ENCODE measurements at places on chromosomes 12 and 14.

DNA sequence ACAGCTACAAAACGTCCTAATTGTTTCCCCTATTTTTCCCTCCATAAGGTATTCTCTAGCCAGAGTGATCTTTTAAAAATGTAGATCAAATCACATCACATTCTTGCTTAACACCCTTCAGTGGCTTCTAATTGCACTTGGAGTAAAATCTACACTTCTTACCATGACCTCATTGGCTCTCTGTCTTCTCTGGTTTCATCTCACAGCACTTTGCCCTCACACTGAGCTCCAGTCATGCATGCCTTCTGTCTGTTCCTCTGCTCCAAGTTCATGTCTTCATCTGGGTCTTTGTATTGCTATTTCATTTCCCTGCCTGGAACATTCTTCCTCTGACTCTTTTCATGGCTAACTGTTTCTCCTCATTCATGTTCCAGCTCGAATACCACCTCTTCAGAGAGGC is 220.4 kb upstream of the GARIN6 start:
- no peak for DNase-seq

- DNase-seq: peak; percentile 40
Observed at GRCh38 chr12:65868133-65868705, 43.9 kb downstream of the HMGA2 start.

DNA sequence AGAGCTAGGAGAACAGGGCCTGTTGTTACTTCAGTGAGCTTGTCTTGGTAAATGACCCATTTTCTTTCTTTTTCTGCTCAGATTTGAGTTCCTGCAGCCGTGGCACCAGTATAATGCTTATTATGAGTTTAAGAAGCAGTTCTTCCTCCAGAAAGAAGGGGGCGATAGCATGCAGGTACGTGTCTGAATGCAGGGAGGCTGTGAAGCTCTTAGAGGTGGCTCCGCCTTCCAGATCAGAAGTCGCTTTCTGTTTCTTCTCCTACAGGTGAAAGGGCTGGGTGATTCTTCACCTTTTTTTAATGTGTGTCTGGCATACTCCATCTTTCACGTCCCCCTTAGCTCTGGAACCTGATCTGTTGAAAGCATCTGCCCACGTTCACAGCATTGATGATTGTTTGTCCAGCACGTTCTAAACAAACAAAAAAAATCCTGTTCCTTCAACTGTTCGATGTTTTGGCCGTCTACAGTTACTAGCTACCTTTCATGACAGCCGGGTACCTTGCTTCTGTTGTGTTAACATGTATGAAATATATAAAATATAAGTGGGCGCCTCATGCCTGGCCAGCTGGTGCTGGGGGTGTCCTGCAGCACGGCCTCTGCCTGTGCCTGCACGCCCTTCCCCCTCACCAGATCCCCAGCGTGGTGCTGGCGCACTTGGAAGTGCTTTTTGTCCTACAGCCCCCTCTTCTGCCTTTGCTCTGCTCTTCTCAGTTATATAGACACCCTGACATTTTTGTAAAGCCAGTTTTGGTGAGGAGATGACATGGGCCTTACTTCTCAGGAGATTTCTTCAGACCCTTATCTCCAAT is 44.6 kb downstream of the SFSWAP start:
- no peak for DNase-seq

DNA sequence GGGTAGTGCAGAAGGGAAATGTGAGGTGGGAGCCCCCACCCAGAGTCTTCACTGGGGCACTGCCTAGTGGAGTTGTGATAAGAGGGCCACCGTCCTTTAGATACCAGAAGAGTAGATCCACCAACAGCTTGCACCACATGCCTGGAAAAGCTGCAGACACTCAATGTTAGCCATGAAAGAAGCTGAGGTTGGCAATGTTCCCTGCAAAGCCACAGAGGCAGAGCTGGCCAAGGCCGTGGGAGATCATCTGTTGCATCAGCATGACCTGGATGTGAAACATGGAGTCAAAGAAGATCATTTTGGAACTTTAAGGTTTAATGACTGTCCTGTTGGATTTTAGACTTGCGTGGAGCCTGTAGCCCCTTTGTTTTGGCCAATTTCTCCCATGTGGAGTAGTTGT is 468.4 kb upstream of the FOXG1 start:
- no peak for DNase-seq

GRCh38 chr12:92549516-92549915 is 153.3 kb upstream of the PLEKHG7 start:
- DNase-seq: no peak

DNA sequence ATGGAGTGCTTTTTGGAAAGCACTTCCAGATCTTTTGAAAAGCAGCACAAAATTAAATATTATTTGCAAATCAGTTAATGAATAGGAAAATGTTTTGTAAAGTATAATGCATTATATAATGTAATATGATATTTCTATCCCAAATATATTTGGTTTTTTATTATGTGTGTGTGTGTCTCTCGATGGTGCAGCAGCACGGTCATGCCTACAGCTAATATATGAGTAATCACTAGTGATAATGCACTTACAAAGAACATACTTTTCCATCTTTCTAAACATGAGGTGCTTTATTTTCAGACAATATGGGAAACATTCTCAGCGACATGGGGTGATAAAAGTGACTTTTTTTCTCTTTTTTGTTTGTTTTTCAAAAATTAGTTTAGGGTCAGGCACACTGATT is 1.3 kb upstream of the EEA1 start:
- DNase-seq: no peak

GRCh38 chr14:96149131-96149530 is 55.5 kb upstream of the BDKRB2 start:
- no peak for DNase-seq

GRCh38 chr12:108103517-108103916 is 25.6 kb upstream of the WSCD2 start:
- no peak for DNase-seq

DNA sequence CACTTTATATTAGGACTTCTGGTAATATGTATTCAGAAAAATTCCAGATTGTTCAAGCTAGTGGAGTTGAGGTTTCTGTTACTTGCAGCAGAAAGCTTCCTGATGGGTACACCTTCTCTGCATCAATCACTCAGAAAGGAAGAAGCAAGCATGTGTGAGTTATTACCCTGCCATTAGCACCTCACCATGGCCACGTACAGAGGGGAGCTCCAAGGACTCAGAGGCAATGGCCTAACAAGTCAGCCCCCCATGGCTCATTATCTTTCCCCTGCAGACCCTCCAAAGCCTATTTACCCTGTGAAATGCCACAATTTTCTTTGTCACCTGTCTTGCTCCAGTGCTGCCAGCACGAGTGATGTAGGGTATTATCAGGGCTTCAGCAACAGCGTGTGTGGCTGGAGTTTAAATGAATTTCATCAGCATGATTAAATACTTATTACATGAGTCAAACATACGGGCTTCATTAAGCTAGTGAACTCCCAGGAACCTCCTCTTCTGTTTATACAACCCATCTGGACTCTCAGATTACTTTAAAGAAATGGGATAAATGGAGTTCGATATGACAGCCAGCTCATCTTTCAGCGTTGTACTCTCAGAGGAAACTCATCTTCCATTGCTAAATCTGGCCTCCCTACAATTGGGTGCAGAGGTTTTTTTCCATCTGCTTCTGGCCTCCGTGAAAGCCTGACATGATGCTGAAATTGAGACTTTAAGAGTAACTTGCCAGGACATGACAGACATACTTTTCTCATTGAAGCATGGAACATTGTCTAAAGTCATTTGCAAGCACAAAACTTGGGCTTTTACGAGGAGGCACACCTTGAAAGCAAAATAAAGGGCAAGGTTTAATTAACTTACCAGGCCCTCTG is 135.9 kb downstream of the TMEM30B start:
- peak; percentile 99 for DNase-seq

DNA sequence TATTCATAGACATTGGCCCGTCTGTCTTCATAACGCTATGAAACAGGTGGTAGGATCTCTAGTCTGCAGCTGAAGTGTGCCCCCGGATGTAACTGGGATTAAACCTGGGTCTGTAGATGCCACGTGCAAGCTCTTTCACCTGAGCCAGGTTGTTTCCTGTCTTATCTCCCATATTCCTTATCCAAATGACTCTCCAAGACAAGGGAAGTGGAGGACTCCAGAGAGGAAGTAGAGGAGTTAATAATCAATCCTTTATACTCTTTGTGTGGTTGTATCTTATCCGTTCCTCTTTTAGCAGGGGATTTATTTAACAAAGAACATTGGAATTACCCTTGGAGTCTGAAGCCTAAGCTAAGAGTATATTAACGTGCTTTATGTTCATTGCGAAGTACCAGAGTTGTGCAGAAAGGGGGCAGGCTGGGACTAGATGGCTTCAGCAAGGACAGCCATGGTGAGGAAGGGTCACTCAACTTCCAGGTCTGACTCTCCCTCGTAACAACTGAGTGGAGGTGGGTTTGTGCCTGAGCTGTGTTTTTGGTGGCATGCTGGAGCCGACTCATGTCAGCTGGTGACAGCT is 82.8 kb downstream of the RIN3 start:
- no peak for DNase-seq

GRCh38 chr14:54902143-54902520 is 494 bp downstream of the GCH1 start:
- peak; percentile 70 for DNase-seq

GRCh38 chr14:50025776-50026175 is 90.6 kb downstream of the VCPKMT start:
- peak; percentile 34 for DNase-seq

GRCh38 chr12:123748661-123749060 is 13.4 kb upstream of the DNAH10 start:
- DNase-seq: no peak

DNA sequence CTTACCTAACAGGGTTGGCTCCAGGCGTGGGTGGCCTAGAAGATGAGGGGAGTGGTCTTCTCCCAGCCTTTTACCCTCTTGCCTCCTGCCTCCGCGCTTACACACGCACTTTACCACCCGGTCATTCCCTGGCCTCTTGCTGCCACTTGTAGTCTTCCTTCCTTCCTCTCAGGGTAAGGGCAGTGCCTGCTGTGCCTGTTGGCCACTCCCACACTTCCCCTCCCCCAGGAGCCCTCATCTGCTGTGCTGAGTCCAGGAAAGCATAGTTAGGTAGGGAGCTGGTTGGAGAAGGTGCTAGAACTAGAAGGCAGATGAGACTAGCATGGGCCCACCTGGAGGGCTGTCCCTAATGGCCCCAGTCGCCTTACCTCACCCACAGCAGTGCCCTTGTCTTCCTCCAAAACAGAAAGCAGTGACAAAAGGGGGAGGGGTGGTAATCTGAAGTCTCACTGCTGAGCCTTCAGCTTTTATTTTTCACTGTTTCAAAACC is 54.3 kb upstream of the SRSF5 start:
- DNase-seq: peak; percentile 59

GRCh38 chr12:122724641-122725243 is 5.9 kb downstream of the HCAR1 start:
- no peak for DNase-seq

DNA sequence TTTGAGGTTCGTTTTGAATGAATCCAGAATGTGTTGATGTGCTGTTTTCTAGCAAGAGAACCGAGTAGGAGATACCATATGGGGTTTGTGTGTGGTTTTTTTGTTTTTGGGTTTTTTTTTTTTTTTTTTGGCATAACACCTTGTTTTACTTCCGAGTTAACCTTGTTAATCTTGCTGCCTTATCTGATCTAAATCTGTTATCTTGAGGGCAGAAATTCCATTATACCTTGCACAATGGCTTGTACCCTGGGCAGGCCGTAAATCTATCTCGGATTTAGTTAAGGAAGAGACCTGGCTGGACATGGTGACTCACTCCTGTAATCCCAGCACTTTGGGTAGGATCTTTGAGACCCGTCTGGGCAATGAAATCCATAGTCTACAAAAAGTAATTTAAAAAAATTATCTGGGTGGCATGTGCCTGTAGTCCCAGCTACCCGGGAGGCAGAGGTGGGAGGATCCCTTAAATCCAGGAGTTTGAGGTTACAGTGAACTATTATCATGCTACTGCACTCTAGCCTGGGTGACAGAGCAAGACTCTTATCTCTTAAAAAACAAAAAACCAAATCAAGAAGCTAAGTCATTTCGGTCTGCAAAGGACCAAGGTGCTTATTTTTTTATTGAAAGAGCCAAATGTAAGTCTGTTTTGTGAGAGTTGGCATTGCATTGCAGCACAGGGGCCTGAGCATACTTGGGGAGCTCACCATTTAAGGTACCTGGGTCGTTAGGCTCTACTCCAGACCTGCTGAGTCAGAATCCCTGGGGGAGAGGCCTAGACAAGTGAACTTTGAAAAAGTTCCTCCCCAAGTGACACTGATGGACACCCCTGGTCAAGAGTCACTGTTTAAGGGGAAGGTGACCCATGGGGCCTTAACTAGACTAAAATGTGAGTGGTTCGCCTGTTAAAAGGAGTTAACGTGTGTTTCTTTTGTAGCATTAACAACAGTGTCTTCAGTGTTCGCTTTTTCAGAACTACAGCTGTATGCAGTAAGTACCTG is 6.7 kb downstream of the DLST start:
- DNase-seq: no peak

- DNase-seq: peak; percentile 54
Observed at GRCh38 chr12:32390572-32391219, 8.7 kb upstream of the FGD4 start.

- DNase-seq: no peak
Observed at GRCh38 chr14:22822016-22822570, 6.9 kb upstream of the SLC7A7 start.

DNA sequence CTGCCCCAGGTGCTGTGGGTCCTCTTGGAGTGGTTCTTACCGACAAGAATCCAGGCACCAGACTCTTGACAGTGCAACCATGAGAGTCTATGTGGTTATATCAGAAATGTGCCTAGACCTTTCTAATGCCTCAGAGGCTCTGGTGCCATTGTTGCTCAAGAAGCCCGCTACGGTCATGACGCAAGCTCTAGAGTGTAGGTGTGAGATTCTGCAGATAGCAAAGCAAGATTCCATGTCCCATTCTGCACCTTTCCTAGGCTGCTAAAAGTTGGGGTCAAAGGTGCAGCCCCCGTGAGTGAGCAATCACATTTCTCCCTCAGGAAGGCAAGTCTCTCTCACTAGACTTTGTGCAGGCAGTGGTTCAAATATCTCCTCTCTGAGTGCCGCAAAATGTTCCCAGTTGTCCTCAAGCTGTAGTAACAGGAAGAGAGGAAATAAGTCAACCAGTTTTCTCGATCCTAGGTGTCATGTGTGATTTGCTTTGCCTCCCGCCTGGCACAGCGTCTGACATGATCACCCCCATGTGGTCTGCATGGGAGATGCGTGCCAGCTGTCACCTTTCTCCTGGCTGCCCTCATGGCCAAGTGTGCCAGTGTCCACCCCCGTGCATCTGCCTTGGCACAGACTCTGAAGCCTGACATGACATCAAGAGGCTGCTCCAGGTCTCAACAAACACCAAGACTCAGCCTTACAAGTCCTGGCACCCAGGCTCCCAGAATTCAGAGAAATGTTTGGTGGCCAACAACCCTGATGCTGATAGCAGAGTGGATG is 122.5 kb upstream of the COCH start:
- no peak for DNase-seq

GRCh38 chr12:56927281-56927680 is 6.9 kb downstream of the SDR9C7 start:
- DNase-seq: no peak

DNA sequence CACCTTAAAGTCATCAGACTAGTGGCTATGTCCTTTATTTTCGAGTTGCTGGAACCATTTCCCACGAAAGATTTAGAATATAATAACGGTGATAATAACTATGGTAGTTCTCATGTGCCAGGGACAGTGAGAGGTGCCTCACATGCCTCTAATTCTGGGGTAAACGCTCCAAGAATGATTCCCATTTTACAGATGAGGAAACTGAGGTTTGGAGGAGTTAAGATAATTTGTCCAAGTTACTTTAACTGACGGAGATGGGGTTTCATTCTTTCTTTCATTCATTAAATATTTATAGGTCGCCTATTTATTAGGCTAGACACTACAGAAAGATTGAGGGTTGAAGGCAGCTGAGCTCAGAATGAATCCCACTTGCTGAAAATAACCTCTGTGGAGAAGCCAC is 30.7 kb upstream of the FOS start:
- no peak for DNase-seq

Data from muscle of leg (tissue), 16 donors.